ENCODE measurements at places on chromosomes 12 and 14.
A peak's percentile ranks its signal among the peaks of the same experiment; 100 is the strongest.

- DNase-seq = no peak
Measured at GRCh38 chr12:94218233-94218632, 69.9 kb downstream of the PLXNC1 start.

DNA sequence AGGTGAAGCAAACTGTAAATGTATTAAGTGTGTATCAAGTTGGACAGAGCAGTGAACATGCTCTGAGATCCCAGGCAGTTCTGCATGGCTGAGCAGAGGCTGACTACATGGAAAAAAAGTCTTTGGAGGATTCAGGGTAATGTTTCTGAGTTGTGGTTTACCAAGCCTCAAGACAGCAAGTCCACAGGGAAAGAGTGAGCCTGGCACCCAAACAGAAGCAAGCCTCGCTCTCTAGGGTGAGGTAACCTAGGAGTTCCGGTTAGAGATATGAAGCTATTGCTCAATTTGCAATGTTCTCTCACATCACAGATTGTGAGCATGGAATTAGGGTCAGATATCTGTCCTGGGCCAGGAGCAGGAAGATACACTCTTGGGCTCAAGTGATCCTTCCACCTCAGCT, 158.6 kb downstream of the MON2 start:
- DNase-seq = peak; percentile 94

DNA sequence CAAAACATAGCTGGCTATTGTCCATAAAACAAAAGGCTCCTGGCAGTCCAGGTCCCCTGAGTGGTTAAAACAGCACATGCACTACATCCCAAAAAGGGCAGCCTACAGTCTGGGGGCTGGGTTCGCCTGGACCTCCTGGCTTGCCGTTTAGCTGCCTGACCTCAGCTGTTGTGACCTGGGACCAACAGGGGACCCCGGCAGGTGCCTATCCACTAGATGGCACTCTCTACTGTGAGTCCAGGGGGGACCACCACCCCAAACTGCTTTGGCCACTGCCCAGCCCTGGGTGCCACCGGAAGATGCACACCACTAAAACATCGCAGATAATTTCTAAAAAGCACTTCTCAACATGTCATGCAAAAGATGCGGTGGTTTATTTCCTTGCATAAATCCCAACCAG, 2.9 kb upstream of the RTL1 start:
- DNase-seq = no peak

GRCh38 chr12:22518060-22518719, 26.2 kb downstream of the C2CD5 start:
- DNase-seq = no peak

DNA sequence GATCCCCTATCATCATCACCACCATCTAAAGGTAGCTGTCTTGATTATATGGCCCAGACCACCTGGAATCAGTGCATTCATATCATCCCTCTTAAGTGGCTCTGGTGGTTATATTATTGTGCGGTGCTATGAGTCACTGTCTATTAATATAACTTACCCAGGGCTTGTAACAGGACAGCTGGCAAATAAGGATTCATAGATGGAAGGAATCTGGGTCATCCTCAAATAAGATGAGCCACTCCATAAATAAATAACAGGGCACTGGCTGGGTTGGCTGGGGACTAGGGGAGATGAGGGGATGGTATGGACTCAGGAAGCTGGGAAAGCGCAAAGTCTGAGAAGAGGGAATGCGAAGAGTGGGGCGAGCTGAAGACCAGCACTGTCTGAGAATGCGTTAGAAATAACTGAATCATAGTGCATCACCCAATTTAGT, 216.1 kb downstream of the NUAK1 start:
- DNase-seq = no peak

GRCh38 chr12:79358716-79359300, 332.0 kb downstream of the PAWR start:
- DNase-seq = no peak

DNA sequence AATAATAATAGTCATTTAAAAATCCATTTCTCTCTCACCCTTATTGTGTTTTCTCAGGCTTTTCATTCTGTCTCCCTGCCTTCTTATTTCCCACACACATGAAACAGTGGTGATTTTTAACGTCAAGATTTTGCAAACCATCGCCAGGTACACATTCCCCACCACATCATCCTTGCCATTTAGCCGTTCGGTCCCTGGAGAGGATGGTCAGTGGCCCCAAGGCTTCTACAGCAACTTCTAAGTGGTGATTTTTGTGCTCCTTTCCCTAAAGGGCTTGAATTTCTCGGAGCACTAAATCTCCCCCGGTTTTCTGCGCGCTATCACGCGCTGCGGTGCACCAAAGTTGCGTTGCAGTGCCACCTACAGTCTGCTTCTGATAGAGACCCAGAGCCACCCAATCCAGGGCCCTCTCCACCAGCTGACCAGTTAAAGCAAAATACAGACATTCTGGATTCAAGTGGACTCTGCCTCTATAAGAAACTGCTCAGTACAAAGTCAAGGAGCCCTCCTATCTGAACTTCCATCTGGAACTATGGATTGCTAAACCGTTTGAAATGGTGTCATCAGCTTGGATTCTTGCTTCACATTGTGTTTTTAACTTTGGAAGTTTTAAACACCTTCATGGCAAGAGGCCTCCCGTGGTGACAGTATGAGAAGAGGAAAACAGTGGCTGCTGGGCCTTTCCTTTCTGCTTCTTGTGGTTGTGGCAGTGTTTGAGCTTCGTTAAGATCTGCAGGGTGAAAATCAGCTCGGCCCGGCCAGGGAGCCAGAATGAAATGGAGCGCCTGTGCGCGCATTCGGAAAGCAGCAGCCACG, 234.0 kb downstream of the SPTSSA start:
- no peak for DNase-seq

DNA sequence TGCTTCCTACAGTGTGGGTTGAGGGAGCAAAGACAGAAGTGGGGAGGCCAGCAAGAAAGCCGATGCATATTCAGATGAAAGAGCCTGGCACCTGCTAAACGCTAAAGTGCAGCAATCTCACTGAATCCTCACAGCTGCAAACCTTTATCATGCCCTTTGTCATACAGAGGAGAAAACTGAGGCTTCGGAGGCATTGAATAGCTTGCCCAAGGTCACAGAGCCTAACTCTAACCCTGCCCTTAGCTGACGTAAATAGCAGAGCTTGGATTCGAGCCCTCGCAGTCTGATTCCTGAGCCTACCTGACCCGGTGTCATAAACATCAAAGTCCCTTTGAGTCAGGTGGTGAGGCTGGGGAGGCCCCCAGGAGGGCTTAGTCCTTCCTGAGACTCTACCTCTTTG, 54.9 kb downstream of the CMKLR1 start:
- DNase-seq = no peak

DNA sequence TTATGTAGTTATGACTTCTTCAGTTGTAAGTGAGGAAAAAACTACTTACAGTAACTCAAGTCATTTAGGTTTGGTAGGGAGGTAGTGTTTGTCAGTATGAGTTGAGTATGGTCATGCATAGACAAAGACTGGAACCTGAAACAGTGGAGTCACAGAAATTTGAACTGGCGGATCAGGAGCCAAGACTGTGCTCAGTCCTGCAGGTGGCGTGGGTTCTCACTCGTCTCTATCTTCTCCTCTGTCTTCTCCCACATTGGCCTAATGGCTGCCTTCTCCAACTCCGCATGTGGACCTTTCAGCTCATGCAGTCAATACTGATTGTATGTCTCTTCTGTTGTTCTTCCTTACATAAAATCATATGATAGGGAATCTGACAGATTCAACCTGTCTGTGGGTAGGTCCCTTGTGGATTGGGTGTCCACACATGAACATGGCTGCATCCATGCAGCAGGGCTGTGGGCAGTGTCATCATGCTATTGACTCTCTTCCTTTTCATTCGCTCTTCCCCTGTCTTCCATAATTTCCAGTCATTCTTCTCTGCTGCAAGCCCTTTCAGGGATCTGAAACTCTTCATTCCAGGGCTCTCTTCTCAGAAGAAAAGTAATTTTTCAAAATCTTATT, 78.8 kb upstream of the NEDD1 start:
- DNase-seq = no peak

- no peak for DNase-seq
Measured at GRCh38 chr12:91810531-91811451, 334.9 kb downstream of the BTG1 start.

- DNase-seq = no peak
Measured at GRCh38 chr12:1738446-1738845, 47.6 kb downstream of the ADIPOR2 start.

GRCh38 chr12:119989361-119989730, 310 bp downstream of the BICDL1 start:
- no peak for DNase-seq

DNA sequence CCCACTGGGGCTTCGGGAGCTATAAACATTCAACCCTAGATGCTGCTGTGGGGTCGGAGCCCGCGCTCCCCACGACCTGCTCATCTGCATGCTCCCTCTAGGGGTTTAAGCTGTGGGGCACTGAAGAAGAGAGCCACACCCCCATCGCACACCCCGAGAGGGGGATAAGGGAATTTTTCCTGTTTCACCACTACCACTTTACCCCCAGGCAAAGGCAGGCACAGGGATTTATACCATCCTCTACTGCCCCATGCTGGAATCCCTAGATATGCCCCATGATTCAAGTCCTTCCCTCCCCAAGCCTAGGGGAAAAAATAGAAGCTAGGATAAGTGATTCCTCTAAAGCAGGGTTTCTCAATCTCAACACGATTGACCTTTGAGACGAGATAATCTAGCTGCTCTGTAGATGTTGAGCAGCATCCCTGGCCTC, 59.9 kb upstream of the CCDC60 start:
- DNase-seq = no peak

DNA sequence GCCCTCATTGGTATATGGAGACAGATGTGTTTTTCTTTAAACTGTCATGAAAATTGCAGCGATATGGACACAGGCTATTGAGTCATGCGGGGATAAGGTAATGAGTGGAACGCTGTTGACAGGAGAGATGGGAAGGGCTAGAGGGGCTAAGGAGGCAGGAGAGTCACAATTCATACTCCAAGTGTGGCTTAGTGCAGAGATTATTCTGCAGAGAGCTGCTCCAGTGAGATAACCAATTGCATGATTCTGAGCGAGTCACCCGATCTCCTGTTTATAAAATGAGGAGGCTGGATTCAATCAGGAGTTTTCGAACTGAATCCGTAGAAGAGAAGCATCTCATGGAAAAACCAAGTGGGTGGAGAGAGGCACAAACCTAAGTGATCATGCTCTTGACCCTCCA, 106.4 kb upstream of the PLEKHG7 start:
- DNase-seq = no peak

- DNase-seq = no peak
Measured at GRCh38 chr14:84850595-84850994, 679.3 kb upstream of the FLRT2 start.

- DNase-seq = no peak
Measured at GRCh38 chr12:63937378-63938316, 93.1 kb downstream of the SRGAP1 start.

DNA sequence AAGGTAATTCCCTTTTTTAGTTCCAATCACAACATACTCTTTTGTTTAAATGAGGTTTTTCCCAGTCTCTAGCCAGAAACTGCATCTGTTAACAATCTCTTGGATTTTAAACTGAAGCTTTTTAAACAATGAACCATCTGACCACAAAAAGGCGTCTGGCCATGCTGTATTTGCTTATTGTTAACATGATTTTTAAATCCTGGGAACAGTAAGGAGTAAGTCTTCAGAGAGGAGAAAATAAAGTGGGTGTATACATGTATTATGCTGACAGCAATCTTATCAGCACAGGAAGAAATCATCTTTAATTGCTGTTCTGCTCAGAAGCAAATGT, 106.2 kb downstream of the DAAM1 start:
- DNase-seq = no peak

DNA sequence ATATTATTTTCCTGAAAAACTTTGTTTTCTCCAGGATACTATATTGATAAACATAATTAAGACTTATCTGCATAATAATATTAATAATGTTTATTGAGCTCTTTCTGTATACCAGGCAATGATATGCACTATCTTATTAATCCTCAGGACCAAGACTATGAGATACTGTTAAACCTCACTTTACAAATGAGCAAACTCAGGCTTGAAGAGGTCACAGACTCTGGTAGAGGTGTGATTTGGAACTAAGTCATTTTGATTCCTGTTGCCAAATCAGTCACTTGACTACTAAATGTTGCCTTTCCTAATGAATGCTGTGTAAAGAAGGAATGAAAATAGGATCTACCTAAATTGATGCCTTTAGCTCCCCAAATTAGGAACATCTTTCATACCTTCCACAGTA, 7.3 kb downstream of the SLC39A9 start:
- no peak for DNase-seq

- DNase-seq = no peak
Measured at GRCh38 chr14:32694795-32695449, 243.8 kb upstream of the NPAS3 start.

GRCh38 chr14:79464468-79464867, 746.8 kb downstream of the DIO2 start:
- no peak for DNase-seq

GRCh38 chr12:29023436-29024076, 125.5 kb upstream of the FAR2 start:
- no peak for DNase-seq

DNA sequence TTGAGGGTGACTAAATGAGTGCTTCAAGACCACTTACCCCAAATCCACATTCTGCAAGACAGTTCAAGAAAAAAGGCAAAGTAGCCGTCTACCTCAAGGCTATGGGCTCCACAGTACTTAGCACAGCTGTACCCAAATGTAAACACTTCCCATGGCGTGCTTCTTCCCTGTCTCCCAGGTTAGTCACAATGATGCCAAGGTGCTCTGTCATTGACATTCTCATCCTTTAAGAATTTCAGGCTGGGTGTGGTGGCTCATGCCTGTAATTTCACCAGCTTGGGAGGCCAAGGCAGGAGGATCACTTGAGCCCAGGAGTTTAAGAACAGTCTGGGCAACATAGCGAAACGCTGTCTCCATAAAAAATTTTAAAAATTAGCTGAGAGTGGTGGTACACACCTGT, 51.2 kb upstream of the CERS5 start:
- no peak for DNase-seq

DNA sequence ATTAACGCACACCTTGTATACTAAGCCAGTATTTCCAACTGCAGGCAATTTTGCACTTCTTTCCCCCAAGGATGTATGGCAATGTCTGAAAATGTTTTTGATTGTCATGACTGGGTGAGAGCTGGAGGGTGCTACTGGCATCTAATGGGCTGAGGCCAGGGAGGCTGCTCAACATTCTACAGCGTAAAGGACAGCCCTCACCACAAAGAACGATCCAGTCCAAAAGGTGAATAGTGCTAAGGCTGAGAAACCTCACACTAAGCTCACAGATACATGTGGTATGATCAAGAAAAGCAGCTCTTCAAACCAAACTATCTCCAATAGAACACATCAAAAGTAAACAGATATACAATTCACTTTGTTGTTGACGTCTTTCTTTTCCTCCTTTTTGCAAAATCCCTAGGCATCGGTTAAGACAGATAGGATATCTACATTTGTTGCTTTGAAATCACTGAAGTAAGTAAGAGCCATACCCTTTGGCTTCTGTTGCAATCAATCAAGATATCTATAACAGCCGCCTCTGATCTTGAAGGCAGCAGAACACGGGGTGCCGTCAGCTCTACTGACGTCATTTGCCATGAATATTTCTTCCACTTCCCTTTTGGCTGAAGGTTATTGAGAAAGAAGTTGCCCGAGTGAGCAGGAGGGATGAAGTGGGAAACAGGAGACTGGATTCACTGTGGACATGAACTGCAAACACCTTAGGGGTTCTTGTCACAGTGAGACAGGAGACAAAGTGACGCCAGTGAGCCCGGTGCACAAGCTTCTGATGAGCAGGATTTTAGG, 218.3 kb downstream of the FOXN3 start:
- DNase-seq = no peak
